ENCODE measurements at places on chromosomes 7 and 10.
A peak's percentile ranks its signal among the peaks of the same experiment; 100 is the strongest.

- DNase-seq = no peak
These were observed 1.2 kb downstream of the BMI1 start for GRCh38 chr10:22321924-22322640.

GRCh38 chr10:52419281-52419680 is 105.2 kb downstream of the DKK1 start:
- DNase-seq = no peak

DNA sequence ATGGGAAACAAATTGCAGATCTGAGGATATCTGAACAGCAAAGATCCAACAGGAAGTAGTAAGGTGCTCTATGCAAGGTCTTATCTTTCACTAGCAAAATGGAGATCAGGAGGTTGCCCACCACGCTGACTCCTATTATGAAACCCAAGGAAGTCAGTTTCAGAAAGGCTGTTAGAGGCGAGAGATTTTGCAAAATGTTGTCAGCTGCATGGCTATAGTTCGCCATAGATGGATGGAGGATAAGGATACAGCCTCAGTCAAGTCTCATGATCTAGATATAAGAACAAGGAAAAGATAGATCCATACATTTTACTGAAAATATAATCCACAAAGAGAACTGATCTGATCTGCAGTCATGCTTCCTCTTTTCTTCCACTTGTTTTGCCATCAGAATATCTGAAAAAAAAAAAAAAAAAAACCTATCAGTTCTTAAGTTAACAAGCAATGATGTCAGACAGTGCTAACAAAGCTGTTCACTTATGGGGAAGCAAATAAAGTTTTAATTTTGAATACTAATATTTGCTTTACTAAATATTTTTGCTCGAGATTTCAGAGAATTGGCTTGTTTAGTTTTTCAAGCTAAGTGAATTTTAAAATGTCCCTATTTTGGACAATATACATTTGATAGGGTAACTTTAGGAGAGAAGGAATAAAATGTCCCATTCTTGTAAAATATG is 2.0 kb downstream of the GPR85 start:
- peak; percentile 59 for DNase-seq

GRCh38 chr10:17989908-17990767 is 38.4 kb downstream of the SLC39A12 start:
- peak; percentile 83 for DNase-seq

DNA sequence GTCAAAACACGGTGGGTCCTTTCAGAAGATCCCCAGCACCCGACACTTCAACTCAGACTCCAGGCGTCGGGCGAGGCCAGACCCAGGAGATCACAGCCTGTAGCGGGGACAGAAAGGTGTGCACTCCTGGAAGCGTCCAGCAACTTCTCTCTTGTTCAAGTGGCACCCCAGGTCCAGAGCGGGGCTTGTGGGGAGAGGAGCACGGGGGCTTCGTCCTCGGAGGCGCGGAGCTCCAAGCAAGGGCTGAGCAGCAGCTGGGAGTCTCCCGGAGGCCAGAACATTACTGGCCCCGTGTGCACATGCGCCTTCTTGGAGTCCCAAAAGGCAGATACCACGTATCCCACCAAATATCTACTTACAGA is 54.9 kb downstream of the ZRANB1 start:
- no peak for DNase-seq

DNA sequence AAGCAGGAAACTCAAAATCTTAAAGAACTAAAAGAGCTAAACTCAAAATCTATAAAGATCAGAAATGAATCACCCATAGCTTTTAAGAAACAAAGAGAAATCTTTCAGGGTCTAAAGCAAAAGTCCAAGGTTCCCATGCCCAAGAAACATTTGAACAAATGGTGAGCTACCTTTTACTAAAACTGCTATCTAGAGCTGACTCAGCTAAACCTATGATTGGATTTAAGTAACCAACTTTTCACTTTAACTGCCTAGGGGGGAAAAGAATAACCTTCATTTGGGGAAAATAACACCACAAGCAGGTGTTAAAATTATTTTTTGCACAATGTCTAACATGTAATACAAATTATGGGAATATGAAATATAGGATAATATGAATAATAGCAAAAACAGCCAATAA is 328.4 kb downstream of the PHF14 start:
- no peak for DNase-seq

DNA sequence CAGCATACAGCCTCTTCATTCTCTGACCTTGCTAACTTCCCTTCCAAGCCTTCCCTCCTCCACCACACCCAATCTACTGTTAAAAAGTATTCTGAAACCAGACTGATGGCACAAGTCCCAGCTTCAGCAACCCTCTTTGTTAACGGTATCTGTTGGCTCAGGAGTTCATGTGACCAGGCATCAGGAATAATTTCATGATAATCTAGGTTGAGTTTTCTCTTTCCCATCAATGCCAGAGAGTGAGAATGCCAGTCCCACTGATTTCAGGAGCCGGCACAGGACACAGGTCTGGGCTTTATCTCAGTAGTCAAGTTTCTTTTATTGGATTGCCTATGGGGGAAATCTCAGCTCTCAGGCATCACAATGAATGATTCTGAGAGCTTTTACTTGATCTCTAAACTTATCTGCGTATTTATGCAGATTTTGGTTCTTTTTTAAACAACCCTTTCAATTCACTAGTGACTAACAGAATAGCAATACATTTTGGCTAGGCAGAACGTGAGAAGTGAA is 231.0 kb upstream of the LYZL1 start:
- DNase-seq = no peak

- DNase-seq = no peak
These were observed 27.7 kb downstream of the STK32C start for GRCh38 chr10:132279873-132280645.

GRCh38 chr10:49612513-49613164 is 1.2 kb upstream of the CHAT start:
- no peak for DNase-seq

DNA sequence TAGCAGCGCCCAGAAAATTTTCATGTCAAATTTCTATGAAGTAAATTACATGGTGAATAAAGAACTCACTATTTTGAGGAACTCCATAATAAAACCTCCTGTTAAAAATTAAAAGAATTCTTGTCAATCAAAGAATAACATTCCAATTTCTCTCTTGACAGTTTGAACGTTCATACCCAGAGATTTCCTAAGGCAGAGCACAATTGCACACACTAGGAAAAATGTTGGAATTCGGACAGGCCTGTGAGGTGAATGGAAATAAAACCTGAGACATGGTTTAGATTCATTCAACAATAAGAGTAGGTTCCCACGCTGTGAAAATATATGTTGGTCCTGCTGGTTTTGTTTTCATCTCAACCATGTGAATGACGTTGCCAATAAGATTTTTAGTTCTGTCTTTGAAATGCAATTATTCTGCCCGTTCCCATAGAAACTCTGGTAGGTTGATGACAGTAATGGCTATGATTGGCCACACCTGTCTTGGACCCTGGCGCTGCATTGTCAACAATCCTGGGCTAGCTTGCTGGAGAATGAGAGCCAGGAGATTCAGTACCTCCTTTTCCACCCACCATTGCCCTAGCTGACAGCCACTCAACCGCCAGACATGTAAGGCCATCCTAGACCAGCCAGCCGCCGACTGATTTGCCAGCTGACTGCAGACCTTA is 43.3 kb upstream of the RAPGEF5 start:
- no peak for DNase-seq

DNA sequence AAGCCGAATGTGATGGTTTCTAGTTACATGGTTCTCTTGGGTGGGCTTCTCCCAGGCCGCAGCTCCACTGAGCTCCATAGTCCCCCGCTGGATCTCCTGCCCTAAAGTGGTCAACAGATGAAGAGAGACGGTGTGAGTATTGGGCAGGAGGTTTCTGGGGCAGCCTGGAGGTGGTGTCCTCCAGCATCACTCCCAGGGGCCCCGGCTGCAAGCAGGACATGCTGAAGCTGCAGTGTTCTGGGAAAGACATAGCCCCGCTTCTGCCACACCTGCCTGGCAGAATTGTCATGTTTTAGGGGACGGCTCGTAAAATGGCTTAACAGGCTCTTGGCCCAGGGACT is 40.4 kb downstream of the CALML3 start:
- DNase-seq = no peak

GRCh38 chr7:23598296-23598695 is 1.1 kb downstream of the CCDC126 start:
- no peak for DNase-seq

GRCh38 chr7:111108496-111108895 is 17.6 kb downstream of the LRRN3 start:
- no peak for DNase-seq

DNA sequence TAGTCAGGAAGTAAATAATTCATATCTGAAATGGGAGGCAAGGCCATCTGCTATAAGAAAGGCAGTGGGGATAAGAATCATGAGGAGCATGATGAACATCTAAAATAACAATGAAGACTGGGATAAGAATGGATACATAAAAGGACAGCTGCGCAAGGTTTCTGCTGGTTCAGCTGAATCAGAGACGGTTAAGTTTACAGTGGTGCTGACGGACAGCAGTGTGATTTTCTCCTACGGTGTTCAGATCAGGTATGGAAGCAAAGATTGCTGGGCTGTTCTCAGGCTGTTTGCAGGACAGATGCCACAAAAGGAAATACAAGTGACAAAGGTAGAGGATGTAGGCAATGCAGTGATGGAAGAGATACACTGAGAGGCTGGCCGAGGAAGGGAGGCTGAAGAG is 8.4 kb downstream of the CYCS start:
- DNase-seq = no peak

GRCh38 chr10:126199221-126199998 is 188.9 kb downstream of the ADAM12 start:
- no peak for DNase-seq

- DNase-seq = no peak
These were observed 13.9 kb downstream of the ZNF438 start for GRCh38 chr10:31017534-31018355.

- no peak for DNase-seq
These were observed 35.2 kb upstream of the NUB1 start for GRCh38 chr7:151306374-151306773.

DNA sequence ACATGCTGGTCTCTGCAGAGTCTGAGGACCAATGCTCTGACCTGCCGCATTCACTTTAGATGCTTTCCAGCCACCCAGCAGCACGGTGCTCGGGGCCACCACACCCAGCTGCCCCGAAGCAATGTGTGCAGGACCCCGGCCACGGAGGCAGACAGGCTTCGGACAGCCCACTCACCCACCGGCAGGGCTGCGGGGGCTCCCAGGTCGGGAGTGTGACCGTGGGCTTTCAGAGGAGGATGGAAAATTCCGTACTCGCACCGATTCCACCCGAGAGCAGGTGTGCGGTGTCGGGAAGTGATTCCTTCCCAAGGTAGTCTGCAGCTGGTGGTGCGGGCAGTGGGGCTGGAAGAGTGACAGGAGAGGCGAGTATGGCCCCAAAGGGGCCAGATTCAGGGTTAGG is 190.9 kb downstream of the DNAJB6 start:
- DNase-seq = no peak

- no peak for DNase-seq
These were observed 49.1 kb downstream of the CHST15 start for GRCh38 chr10:124044143-124044862.

DNA sequence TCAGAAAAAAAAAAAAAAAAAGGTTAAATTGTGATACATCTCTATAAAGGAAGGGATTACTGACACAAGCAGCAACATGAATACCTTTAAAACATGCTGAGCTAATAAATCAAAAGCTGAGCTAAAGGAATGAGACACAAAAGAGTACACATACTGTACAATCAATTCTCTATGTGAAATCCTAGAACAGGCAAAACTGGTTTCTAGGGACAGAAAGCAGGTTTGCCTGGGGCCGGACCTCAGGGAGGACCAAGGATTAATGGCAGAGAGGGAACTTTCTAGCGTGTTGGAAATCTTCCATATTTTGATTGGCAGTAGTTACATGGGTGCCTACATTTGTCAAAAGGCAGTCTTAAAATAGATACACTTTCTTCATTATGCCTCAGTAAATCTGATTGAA is 52.5 kb downstream of the KLRG2 start:
- DNase-seq = no peak

- peak; percentile 71 for DNase-seq
These were observed 525.2 kb downstream of the LRMDA start for GRCh38 chr10:75956624-75957023.

DNA sequence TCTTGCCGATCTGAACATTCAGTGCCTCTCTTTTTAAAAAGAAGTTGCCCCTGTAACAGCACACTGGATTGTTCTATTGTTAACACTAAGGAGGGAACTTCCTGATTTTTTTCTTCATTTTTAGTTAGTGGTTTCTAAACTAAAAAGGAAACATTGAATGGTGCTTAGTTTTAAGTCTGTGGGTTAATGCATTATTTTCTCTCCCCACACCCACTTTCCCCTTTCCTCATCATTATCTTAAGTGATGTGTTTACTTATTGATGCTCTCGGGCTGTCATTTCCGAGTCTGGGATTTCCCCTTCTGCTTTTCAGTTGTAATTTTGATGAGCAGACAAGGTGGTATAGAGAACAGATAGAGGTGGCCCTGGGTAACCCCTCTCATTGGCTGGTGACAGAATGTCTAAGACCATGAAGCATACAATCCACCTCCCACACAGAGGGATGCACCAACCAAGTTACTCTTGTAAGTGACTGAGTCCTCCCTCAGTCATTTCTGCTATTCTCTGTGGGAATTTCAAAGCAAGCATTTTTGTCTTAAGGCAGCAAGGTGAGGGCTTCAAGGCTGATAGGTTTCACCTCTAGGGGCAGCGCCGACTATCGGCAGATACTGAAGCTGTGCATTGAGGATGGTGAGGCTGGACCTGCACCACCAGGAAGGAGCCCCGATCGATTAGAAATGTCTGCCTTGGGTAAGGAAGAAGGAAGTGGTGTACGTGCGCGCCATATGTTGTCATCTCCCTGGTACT is 49.5 kb downstream of the CHN2 start:
- peak; percentile 73 for DNase-seq

GRCh38 chr10:113746217-113746957 is 5.1 kb upstream of the PLEKHS1 start:
- DNase-seq = no peak

- no peak for DNase-seq
These were observed 87.5 kb downstream of the ANKRD7 start for GRCh38 chr7:118312051-118312450.

DNA sequence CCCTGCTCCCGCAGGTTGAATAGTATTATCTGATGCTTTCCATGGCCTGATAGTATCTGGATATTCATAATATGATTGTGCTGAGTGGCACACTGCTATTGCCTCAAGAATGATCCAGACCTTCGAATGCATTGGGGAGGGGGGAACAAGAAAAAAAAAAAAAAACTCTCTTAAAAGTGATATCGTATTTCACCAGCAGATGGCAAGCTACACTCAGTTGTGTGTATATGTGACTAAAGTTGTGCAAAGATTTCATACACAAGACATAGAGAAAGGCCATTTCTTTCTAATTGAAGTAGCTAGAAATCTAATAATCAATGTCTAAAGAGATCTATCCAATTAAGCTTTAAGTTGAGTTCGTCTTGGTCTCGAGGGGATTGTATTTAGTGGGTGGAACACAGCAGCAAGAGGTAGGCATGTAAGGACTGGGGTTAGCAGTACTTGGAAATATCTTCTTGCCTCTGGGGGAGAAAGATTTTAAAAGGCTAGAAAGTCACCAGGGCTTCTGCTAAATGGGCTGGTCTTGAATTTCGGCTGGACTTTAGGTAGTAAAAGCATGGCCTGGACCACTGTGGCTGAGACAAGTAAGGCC is 15.3 kb downstream of the SFRP4 start:
- peak; percentile 15 for DNase-seq
